ENCODE measurements at places on chromosomes 6 and 20.

GRCh38 chr6:83827050-83827449 lies 26.1 kb upstream of the RIPPLY2 start:
- no peak for DNase-seq

- no peak for DNase-seq
Measured at GRCh38 chr6:162817196-162817595, 89.4 kb downstream of the PACRG start.

- DNase-seq, result no peak
Measured at GRCh38 chr6:20778912-20779311, 244.7 kb downstream of the CDKAL1 start.

GRCh38 chr6:1422290-1422689 lies 32.9 kb downstream of the FOXF2 start:
- no peak for DNase-seq

DNA sequence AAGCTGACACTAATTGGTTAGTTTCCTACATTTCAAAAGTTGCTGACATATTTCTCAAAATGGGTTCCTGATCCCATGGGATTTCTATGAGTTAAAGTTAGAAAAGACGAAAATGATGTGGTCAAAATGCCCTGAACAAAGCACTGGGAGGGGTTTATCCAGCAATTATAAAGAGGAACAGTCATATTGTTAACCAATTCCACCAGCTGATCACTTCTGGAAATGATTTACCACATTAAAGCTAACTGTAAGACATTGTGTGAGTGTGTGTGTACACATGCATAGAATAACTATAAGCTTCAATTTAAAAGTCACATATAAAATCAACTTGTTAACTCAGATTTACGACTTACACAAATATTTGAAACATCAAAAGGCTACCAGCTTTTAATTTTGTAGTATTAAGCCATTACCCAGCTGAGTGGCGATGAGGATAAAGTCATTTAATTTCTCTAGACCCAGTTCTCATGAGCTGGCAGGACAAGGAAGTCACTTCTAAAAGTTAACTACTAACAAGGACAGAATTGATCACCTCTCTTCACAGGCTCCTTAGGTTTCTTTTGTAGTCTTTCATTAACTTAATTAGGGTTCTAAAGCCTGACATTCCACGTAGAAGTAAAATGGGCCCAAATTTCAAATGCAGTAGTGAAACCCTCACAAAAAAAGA lies 40.4 kb downstream of the MAN1A1 start:
- DNase-seq, result no peak

DNA sequence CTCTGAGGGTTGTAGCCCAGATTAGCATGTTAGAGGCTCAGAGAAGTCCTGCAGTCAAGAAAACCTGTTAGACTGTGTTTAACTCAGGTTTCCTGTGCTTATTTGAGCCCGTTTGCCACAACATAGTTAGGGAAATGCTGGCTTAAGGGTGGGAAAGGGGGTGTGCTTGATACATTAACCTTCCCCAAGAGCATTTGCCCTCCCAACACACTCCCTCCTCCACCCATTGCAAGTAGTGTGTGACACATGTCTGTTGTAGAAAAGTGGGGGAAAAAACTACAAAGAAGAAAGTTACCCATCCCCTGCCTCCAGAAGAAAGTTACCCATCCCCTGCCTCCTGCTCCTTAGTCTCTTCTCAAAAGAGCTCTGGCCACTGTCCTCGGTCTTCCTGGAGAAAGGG lies 36.8 kb upstream of the MRPS18A start:
- no peak for DNase-seq

- DNase-seq, result no peak
Measured at GRCh38 chr20:4275581-4276088, 260.3 kb upstream of the RNF24 start.

GRCh38 chr20:19259141-19259591 lies 46.7 kb downstream of the SLC24A3 start:
- no peak for DNase-seq

DNA sequence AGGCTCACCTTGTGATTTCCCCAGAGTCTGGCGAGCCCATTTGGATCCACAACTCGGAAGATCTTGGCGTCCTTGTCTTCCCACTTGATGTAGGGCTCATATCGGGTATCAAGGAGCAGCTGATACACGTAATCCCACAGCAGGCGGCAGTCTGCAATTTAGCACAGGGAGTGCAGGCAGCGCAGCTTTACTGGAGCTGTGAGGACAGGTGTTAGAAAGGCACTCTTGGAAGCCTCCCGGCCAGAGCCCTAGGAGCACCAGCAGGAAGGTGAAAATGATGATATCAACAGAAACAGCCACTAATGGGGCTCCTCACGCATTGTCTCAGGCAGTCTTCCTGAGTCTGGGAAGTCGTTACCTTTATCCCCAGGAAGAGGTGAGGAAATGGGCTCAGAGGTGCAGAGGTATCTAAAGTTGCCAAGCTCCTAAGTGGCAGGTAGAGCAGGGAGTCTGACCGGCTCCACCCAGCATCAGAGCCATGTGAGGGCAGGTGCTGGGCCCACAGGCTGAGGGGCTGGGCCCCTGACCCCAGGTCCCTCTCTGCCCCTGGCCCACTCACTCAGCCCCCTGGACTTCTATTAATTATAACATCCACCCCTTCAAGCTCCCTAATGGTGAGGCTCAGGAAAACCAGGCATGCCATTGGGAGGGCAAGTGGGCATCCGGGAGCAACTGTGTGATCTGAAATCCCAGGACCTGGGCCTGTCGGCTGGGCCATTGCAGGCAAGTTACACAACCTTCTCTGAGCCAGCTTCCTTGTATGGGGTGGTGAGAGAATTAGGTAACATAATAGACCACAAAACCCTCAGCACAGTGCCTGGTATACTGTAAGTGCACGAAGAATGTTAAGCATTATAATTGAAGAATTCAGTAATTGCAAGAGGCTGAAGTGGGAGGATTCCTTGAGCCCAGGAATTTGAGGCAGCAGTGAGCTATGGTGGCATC lies 18.3 kb downstream of the ETV7 start:
- DNase-seq, result no peak

GRCh38 chr20:43534016-43534415 lies 24.8 kb upstream of the SGK2 start:
- no peak for DNase-seq

- DNase-seq, result no peak
Measured at GRCh38 chr20:46349035-46349741, 40.9 kb upstream of the CDH22 start.

GRCh38 chr6:158567871-158568401 lies 8.0 kb downstream of the TMEM181 start:
- DNase-seq, result no peak

DNA sequence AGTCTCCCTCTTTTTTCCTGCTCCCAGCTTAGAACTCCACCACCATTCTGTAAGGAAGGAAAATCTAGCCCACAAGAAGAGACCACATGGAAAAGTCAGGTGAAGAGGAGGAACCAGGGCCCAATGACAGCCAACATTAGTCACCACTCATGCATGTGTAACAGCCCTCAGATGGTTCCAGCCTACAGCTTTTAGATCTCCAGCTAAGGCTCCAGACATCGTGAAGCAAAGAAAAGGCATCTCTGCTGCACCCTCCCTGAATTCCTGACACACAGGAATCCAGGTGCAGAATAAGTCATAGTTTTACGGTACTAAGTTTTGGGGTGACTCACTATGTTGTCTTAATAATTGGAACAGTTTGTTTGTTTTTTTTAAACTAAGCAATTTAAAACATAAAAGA lies 25.5 kb downstream of the DCDC2 start:
- DNase-seq, result no peak

- no peak for DNase-seq
Measured at GRCh38 chr6:37982317-37982716, 162.8 kb downstream of the ZFAND3 start.
